Mucosa of descending colon (tissue), 3 donors: ENCODE measurements at places on chromosomes 6 and 20. TPM values are rescaled to one million over a fixed set of nuclear protein-coding genes. Genes with fewer than 3 reads are reported as not detected.

Gene HLA-DQA1
- total RNA-seq = 24.1 TPM

Gene CGA
- not detected for total RNA-seq

Gene TRIM10
- total RNA-seq = 5.3 TPM

Gene ARG1
- total RNA-seq = not detected

Gene TULP1
- not detected for total RNA-seq

GRCh38 chr6:33289784-33290315 is 449 bp downstream of the PFDN6 start:
- no peak for DNase-seq

- no peak for DNase-seq
Observed at GRCh38 chr6:3646616-3647362, 104.7 kb downstream of the PXDC1 start.

GRCh38 chr6:82178077-82178758 is 69.3 kb downstream of the IBTK start:
- DNase-seq = no peak

DNA sequence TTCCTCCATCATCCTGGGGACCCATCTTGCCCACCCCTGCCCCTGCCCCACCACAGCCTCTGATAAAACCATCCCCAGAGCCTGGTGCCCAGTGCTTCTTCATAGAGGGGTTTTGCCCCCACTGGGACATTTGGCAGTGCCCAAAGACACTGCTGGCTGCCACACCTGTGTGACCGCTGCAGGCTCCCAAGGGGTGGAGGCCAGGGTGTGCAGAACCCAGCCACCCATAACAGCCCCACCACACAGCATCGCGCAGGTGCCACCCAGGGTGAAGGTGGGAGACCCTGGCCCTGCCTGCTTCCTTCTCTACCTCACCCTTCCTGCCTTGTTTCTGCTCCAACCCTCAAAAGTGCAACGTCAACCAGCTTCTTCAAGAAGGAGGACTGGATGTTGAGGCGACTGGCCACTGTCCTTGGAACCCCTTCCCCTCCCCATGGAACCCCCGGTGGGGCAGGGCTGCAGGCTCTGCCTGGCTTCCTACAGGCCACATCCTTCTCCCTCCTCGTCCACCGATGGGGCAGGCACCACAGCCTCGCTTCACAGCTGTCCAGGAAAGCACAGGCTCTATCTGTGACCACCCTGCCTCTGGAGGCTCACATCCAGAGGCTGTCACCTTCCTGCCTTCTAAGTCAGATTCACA is 79.2 kb upstream of the MPC1 start:
- no peak for DNase-seq

GRCh38 chr20:44917399-44917798 is 7.5 kb downstream of the PABPC1L start:
- DNase-seq = no peak

DNA sequence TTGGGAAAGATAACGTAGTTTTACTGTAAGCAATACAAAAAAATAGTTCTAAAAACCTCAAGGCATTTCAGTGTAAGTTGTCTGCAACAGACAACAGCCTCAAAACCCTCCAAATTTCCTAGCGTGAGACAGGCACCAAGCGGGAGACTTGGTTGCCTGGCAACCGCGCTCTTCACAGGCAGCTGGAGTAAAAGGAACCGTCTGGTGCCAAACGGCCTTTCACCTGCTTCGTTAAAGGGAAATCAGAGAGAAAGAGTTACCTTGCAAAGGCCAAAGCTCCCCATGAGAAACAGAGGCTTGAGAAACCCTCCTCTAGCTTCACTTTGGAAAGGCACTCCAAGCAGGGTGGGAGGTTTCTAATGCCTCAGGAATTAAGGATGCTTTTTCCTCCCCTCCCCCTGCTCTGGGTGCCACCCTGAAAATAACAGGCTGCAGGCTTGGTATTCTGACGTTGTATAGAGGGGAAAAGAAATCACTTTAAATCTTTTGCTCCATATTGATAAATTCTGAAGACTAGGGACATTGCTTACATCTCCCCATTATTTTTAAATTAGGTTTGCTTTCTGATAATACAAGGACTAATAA is 129.7 kb upstream of the UFL1 start:
- DNase-seq = peak; percentile 34

DNA sequence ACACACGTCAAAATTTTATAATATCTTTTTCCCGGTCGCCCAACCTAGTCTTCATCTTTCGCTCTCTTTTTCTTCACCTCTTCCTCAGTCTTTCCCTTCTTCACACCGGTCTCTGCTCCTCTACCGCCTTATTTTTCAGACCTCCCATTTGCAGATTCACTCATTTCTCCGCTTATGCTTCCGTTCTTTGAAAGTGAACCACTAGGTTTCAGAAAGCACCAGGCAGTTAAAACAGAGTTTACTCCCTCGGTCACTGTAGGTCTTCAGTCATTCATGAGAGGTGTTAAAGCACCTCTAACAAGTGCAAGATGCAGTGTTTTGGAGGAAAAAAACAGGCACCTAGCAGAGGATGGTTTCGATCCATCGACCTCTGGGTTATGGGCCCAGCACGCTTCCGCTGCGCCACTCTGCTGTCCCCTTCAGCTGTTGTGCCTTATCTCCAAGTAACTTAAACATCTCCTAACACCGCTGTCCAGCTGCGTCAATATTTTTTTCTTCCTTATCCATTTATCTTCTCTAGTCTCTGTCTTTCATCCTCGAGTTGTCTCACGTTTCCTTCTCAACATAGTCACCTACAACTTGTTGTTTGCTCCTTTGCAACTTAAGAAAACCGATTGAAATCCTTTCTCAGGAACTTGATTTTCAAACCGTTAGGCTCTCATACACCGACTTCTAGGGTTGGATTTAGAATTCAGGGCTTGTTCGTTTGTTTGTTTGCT is 119.7 kb upstream of the ZNF184 start:
- no peak for DNase-seq

DNA sequence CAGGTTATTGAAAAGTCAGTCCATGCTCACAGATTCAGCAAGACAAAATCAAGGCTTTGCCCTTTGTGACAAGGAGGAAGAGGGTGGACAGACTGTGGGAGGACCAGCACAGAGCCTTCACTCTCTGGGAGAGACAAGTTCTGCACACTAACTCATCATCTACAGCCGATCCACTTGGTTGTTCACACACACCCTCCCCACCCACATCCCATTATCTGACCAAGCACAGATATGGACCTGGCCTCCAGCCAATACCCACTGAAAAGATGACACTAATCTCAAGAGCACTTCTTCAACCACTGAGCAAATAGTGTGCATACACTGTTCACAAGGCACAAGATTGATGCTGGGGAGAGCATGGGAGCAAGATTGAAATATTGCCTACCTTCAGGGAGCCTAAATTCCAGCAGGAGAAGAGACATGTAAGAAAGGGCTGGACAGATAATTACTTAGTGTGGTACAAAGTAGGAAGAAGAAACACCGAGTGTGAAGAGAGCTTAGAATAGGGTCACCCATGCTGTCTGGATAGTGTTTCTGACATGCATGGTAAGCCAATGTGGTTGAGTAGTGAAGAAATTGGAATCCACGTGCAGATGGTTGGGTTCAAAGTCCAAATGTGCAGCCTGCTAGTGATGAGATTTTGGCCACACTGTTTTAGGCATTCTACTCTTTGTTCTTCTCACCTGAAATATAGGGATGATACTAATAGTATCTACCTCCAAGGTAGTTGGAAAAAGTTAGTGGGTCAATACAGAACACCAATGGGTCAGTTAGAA is 21.7 kb upstream of the IL17A start:
- DNase-seq = peak; percentile 7

DNA sequence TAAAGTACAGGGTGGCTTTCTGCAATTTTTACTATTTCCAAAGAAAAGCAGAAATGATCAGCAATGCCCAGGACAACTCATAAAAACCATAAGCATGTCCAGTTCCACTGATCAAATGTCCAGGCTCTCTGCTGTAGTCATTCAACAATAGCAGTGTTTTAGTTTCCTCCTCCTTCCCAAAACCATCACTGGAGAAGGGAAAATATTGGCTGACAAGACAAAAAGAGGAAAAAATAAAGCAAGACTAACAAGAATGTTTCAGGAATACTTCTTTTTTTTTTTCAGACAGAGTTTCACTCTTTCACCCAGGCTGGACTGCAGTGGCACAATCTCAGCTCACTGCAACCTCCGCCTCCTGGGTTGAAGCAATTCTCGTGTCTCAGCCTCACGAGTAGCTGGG is 2.2 kb downstream of the UQCC1 start:
- no peak for DNase-seq

GRCh38 chr6:27550692-27551091 is 77.8 kb upstream of the ZNF184 start:
- DNase-seq = no peak

GRCh38 chr6:95648636-95649035 is 71.3 kb downstream of the MANEA start:
- no peak for DNase-seq

GRCh38 chr6:129189266-129189665 is 306.3 kb downstream of the LAMA2 start:
- no peak for DNase-seq

DNA sequence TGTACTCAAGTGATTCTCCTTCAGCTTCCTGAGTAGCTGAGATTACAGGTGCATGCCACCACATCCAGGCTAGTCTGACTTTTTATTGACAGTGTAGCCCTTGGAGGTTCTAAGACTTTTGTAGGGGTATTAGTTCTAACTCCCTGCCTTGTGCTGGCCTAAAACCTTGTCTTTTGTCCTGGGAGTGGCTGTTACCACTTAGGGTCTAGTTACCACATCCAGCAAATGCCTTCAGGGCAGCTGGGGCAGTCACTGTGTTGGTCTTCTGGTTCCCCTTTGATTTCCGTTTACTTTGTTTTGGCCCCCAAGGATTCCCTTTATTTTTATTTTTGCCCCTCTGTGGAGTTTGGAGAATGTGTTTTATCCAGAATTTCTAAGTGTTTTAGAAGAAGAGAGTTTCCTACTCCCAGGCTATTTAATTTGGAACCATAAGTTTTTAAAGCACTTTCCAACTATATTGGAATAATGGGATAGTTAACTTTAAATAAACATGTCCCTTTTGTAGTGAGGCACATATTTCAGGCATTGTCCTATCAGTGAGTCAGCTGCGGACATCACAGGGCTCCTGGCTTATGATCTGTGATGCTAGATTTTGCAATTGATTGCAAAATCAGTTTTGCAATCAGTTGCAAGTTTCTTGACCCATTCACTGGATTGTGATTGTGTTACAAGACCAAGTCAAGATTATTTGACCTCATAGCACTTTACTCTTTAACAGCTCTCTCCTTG is 25.0 kb downstream of the IL22RA2 start:
- DNase-seq = no peak
